ENCODE measurements at places on chromosomes 2 and 18. TPM values are rescaled to one million over a fixed set of nuclear protein-coding genes. Genes with fewer than 3 reads are reported as not detected.

DNA sequence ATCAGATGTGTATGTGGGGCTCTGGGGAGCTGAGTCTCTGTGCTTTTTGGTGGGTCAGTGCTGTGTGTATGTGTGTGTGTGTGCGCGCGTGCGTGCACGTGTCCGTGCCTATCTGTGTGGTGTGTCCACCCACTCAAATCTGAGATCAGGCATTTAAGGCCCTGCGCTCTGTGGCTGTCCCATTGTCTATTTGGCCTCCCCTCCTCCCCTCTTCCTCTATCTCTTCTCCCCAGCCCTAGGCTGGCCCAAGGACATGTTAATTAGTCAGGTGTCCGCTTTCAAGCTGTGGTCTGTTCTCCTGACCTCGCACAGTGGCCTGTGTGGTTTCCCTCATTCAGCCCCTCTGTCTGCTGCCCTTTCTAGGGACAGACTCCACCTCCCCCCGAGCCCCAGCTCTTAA is 136.4 kb downstream of the DYSF start:
- no peak for DNase-seq

Gene LYG1
- total RNA-seq = 0.99 TPM

- DNase-seq = no peak
These were observed 2.0 kb downstream of the CDH7 start for GRCh38 chr18:65752625-65753325.

- no peak for DNase-seq
These were observed 87.2 kb upstream of the POU3F3 start for GRCh38 chr2:104766683-104767082.

Gene GPR148
- not detected for total RNA-seq

Gene CFAP53
- total RNA-seq = 0.26 TPM

DNA sequence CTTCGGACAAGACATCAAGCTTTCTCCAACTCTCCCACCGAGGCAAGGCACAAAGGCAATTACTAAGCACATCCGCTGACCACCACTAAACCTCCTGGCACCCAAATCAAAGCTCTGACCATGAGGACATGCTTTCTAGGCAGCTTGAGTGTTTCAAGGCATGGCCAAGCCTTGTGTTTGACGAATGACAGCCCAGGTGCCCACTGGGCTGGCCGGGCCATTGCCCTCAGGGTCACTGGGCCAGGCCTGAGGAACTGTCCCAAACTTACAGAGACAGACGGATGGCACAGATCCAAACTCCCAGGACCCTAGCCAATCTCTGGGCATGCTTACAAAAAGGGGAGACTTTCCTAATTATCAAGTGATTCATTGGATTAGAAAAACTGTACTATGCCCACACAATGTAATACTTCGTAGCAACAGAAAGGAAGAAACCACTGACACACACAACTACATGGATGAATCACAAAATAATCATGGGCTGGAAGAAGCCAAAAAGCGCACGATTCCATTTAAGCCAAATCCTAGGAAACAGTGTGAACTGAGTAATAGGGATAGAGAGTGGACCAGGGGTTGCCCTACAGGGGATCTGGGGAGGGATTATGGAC is 20.2 kb downstream of the CRACDL start:
- no peak for DNase-seq

Measured in chondrocyte (in vitro differentiated cells).